ENCODE measurements at places on chromosomes 1 and 21.

- DNase-seq, result peak; percentile 45
These were observed 79.0 kb downstream of the RAVER2 start for GRCh38 chr1:64823691-64824476.

GRCh38 chr1:93331412-93331811, 14.3 kb upstream of the DR1 start:
- no peak for DNase-seq

DNA sequence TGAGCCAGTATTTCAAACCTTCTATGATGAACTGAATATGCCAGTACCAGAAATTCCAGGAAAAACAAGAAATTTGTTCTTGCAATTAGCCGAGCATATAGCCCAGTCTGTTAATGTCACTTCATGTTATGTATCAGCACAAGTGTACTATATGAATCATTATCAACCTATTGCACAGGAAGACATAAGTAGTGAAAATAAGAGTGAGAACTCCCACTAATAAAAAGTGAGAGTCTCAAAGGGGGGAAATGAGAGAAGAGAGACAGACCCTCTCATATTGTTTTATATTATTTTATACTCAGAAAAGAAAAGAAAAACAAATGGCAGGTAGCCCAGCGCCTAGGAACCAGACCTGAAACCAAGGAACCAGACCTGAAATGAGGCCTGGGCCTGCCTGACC, 16.2 kb downstream of the JMJD4 start:
- DNase-seq, result no peak

- DNase-seq, result no peak
These were observed 10.6 kb downstream of the PAX7 start for GRCh38 chr1:18641005-18641941.

All from activated naive CD4-positive, alpha-beta T cell (primary cell).